ENCODE measurements at places on chromosomes 1 and 21.
A peak's percentile ranks its signal among the peaks of the same experiment; 100 is the strongest.

DNA sequence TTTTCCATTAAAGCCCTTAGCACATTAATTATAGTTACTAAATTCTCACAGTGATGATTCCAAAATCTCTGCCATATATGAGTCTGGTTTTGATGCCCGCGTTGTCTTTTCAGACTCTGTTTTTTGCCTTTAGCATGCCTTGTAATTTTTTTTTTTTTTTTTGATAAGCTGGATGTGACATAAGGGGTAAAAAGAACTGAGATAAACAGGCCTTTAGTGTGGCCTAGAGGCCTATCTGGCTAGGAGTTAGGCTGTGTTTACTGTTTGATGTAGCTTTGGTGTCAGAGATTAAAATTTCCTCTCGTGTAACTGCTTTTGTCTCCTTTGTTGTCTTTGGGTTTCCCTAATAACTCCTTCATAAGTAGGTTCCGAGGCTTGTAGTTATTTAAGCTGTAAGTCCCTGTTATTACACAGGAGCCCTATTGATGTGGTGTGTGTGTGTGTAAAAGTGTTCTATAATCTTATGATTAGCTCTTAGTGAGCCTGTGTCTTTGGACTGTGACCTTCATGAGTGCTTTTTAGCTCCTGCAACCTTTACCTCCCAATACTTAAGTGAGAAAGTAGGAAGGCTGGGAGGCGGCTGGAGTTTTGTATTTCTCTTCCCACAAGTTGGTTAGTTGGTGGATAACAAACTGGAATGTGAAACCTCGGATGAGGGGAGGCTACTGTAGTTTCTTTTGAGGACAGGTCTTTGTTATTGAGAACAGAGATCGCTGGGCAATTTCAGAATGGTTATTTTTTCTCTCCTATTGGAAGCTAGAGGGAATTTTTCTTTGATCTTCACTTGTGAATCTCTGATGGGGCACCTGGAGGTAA lies 19.3 kb downstream of the HS2ST1 start:
- no peak for DNase-seq

DNA sequence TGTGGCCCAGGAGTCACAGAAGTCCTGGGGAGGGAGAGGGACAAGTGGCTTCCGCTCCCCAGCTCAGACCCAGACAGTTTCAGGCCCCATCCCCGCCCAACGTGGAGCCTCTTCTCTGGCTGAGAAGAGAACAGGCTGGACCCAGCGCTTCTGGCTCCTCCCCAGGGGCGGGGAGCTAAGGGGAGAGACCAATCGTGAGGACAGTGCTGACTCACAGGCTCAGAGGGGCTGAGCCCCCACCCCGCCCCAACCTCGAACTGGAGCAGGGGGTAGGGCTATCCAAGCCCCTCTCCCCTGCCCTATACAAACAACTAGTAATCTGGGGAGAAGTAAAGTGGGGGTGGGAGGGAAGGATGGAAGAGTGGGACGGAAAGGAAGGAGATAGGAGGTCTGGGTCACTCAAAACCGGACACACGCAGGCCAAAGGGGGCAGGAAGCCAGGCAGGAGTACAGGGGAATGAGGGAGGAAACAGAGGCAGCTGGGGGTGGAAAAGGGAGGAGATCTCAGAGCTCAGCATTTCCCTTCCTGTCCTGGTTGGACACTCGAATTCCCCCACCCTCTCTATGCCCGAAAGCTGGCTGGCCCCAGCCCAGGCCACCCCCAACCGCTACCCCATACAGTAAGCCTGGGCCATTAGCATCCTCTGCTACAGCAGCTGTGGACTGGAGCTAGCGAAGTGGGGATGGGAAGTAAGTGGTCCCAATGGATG lies at the start of gene SHC1:
Gene SHC1, minus strand, starts transcription at position 117 of the 710 bp plus-strand sequence. CDS start 221 bp downstream, outside the sequence.
- DNase-seq: no peak

DNA sequence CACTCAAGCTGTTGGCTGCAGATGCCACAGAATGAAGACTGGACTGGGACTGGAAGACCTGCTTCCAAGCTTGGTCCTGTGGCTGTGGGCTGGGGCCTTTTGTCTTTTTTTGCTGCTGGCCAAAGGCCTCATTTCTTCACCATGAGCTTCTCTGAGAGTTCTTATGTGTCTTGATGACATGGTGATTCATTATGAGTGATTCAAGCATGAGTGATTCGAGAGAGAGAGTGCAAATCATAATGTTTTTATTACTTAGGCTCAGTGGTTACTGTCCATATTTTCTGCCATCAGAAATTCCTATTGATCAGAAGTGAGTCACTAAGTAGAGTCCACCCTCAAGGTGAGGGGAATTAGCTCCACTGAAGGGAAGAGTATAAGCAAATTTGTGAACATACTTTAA lies 94.0 kb downstream of the PCP4 start:
- no peak for DNase-seq

DNA sequence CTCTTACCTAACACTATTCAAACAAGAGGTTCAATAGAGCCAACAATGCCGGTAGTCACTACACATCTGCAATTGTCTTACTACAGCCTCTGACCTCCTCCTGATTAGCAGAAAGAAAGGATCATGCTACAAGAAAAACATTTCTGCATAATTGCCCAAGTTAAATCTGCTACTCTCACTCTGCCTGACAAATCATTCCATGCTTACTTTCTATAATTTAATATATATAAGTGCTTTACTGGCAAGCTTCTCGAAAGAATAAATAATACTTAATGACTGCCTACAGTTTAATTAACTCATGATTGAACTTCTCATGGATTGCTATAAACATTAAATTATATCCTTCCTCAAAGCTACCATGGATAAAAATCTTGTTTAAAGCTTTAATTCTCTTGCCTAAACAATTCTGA lies 156.0 kb downstream of the SLC45A1 start:
- DNase-seq: no peak

DNA sequence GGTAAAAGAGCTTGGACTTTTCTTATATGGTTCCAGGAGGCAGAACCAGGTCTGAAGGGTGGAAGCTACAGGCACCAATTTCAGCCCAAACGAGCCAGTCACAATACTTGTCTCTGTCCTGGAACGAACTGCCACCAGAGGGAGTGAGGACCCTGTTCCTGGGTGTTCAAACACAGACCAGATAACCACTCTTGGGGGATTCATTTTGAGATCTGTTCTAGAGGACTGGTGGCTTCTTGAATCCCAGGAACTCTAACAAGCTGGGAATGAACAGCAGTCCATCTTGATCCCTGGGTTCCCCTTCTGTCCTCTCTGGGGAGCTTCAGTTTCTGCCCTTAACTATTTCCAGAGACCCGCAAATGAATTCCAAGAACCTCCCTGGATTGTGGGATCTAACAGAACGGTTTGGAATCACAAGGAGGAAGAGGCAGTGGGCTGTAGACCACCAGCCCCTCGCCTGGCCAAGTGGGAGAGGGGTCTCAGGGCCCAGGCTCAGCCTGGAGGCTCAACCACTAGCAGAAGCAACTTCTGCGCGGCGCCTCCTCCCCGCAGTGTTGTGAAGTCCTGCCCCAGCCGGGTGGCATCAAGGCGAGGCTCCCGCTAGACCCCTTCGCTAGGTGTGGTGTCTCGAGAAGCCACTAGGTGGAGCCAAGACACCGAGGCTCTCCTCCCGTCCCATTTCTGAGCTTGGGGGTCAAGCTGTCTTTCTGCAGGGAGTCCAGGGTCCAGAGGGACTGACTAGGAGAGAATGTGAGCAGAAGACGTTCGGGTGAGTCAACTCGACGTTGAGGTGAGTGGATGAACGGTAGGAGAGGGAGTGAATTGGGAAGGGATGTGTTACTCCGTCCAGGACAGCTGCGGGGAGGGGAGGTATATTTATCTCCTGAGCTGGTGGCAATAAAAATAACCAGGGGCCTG lies 12.1 kb upstream of the NES start:
- DNase-seq: peak; percentile 55
